Peyer's patch (tissue), 4 donors: ENCODE measurements at places on chromosomes 4 and X.

- DNase-seq, result no peak
These were observed 93.4 kb downstream of the SPCS3 start for GRCh38 chr4:176413171-176413570.

DNA sequence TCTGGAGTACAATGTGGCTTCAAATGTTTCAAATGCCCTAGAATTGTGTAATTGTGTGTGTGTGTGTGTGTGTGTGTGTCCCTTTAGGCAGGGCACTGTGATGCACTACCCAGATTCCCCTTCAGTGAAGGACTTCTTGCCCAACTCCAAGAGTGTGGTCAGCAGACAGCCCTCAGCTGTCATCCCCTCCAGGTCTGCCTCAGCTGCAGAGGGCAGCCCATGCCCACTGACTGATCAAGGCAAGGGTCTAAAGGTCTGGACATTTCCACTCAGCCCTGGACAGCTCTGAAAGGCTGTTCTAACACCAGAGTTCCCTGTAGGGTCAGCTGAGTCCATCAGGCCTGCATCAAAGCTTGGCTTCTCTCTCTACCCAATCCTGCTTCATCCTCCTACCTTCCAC lies 83.9 kb upstream of the USP9X start:
- DNase-seq, result no peak

DNA sequence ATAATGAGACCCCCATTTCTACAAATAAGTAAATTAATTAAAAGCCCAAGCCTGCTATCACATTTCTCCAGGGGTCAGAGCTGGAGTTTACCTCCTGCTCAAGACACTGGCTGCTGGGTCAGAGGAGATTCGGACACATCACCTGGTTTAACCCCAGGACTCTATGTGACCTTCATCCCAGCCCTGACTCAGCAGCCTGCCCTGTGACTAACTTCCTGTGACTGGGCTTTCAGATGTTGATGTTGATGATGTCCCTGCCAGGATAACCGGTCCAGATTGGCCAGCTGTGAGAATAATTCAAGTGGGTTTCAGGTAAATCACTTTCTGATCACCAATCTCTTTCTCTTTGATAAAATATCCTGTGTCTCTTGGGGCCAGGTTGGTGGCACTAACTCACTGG lies 102.4 kb upstream of the MAML3 start:
- peak; percentile 56 for DNase-seq

- DNase-seq, result no peak
These were observed 14.8 kb upstream of the PAQR3 start for GRCh38 chr4:78953769-78954666.

DNA sequence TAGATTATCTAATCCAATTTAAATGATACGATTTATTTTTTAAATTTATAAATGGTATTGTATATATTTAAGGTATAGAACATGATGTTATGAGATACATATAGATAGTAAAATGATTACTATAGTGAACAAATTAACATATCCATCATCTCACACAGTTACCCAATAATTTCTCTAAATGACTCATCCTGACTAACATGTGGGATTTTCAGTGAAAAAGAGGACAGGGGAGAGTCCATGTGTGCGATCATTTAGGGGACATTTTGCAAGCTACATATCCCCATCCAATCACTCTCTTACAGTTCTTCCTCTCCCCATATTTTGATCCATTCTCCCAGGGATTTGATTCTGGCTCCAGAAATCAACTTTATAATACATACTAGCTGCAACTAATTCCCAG lies 88.2 kb downstream of the ABCB7 start:
- DNase-seq, result no peak

- DNase-seq, result no peak
These were observed 33.1 kb downstream of the LHFPL1 start for GRCh38 chrX:112646651-112647050.

GRCh38 chrX:71953946-71954345 lies 43.3 kb downstream of the NHSL2 start:
- DNase-seq, result no peak

- DNase-seq, result no peak
These were observed 46.3 kb downstream of the ARHGEF9 start for GRCh38 chrX:63738696-63739095.

DNA sequence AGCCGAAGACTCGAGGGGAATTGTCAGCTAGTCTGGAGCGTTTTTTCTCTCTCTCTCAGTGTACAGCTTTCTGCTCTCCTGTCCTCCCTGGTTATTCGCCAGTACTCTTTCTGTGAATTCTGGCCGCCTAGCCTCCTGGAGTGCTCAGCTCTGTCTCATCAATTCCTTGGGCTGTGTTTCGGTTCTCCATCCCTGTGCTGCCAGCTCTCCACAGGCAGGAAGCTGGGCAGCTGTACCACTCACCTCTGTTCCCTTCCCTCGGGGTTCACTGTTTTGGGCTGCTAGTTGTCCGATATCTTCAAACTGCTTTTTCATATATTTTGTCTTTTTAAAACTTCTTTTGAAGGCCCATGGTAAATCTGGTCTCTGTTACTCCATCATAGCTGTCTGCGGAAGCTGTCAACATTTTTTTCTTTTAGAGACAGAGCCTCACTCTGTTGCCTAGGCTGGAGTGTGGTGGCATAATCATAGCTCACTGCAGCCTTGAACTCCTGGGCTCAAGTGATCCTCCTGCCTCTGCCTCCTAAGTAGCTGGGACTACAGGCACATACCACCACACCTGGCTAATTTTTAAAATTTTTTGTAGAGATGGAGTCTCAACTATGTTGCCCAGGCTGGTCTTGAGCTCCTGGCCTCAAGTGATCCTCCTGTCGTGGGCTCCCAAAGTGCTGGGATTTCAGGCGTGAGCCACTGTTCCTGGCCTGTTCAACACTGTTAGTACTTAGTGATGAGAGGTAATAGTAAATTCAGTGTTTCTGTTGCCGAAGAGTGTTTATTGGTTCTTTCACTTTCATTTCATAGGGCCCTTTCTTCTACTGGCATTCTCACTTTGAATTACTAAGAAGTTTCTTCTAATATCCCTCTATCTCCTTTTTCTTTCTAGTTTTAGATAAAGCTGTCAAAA lies 18.6 kb downstream of the ZCCHC4 start:
- DNase-seq, result no peak

- no peak for DNase-seq
These were observed 557.2 kb upstream of the GRIA3 start for GRCh38 chrX:122626871-122627270.

- no peak for DNase-seq
These were observed 512.7 kb upstream of the FAT1 start for GRCh38 chr4:187236209-187236890.

GRCh38 chr4:160848901-160849760 lies 1314.7 kb downstream of the FSTL5 start:
- DNase-seq, result no peak

GRCh38 chr4:183241721-183242151 lies 78.3 kb downstream of the CLDN22 start:
- no peak for DNase-seq

DNA sequence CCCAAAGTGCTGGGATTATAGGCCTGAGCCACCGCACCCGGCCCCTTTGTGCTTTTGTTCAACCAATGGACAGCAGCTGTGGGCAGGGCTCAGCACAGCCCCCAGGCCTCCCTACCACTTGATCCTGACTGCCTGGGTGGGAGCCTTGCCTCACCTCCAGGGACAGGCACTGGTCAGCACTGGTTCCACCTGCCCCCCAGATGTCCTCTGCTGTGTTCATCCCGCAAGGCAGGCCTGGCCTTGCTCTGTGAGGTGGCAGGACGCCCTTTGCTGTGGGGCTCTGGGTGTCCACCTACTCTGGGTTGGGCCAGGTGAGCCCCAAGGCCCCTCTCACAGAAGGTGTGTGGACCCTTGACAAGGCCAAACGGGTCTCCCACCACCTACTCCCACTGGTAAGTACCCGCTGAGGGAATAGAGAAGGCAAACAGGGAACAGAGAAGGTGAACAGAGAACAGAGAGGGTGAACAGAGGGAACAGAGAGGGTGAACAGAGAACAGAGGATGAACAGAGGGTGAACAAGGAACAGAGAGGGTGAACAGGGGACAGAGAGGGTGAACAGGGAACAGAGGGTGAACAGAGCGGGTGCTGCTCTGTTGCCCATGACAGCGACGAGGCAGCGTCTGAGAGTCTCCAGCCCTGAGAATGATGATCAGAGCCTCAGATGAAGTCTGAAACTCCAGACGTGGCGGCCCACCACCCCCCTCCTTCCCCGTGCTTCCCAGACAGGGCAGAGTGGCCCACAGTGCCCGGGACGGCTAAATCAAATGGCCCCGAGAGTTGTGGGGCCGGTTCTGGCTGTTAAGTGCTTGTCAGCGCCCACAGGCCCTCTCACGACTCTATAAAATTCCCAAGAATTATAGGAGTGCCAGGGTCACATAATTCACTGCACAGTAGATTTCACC lies 55.0 kb upstream of the NKX1-1 start:
- no peak for DNase-seq
